ENCODE measurements at places on chromosomes 11 and 22. TPM values are rescaled to one million over a fixed set of nuclear protein-coding genes. Genes with fewer than 3 reads are reported as not detected.

AGBL2 gene
- 5.2 TPM for total RNA-seq

TYMP gene
- total RNA-seq = 0.55 TPM

FREY1 gene
- 2.3 TPM for total RNA-seq

OR8G1 gene
- total RNA-seq = not detected

OR4A16 gene
- not detected for total RNA-seq

CRYAB gene
- 0.44 TPM for total RNA-seq

CASP5 gene
- not detected for total RNA-seq

PATL1 gene
- total RNA-seq = 13.5 TPM

CCDC188 gene
- total RNA-seq = not detected

PLAAT4 gene
- 4.1 TPM for total RNA-seq

Data from H7 (cell line).